ENCODE measurements at places on chromosomes 5 and 9.

DNA sequence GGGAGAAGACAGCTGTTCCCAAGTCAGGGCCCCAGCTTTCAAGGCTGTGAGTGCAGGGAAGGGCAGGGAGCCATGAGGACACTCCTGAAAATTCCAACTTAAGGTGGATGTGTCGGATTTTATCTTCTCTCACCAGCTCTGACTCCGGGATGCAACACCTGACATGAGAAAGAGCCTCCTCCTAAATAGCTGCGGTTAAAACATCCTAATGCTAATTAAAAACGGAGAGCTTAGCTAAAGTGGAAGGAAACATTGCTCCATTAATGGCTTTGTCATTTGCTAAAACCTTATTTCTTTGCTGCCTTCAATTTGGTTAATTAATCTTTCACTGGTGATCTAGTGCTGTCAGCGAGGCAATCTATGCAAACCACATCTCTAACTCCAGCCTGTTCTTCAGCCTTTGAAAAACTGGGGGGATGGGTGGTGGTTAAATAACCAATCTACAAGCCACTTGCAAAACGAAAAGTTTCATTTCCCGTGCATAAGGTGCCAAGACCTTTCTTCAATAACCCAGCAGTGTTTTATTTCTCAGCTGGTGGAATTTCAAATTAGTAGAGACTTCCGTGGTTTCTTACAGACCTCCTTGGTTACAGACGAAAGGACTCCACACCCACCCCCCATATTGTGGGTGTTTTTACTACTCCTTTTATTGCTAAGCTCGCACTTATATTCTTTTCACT is 379.6 kb downstream of the MLLT3 start:
- no peak for DNase-seq

GRCh38 chr5:176671890-176672747 is 24.8 kb downstream of the TSPAN17 start:
- no peak for DNase-seq

DNA sequence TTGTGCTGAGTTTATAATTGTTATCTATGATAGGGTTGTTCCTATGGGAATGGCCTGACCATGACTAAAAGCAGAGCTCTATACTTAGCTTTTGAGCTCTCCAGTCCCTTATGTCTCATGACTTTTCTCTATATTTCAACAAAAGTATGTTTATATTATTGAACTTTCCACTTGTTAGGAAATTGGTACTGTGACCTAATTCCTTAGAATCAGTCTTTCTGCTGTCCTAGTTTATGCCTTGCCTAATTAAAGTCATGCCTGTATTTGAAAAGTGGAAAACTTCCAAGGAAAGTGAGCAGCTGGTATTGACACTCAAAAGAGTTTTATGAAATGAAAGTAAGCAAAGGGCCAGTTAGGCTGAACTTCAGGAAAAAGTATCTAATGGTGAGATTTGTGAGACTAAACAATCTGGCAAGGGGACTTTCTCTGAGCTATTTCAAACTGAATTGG is 68.6 kb downstream of the XRCC4 start:
- DNase-seq, result no peak

DNA sequence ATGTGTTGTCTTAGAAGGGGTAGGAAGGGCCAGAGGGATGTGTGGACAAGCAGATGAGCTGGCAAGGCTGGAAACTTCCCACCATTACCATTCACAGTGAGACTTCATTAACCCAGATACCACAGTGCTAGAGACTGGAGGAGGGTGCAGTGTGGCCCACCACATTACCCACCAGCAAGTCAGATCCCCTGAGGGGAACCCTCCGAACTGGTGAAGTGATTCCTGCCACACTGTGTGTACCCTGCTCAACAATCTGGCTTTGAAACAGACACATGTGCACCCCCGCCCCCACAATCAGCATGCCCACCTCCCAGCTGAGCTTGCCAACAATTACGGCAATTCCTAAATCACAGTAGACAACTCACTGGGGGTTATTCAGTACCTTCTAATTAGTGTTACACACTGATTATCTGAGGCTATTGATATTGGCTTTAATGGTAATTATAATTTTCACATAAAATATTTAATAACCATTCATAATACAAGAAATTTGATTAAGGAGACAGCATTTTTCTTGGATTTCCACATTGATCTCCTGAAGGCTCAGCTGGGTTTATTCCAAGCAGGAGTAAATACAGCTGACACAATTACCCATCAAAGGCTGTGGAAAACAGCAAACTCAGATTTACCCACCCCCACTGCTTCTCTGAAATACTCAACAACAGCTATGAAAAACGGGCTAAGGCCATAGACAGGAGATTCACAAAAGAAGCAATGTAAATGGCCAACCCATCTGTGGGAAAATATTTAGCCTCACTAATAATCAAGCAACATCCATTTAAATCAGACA is 169.3 kb upstream of the FSTL4 start:
- no peak for DNase-seq

DNA sequence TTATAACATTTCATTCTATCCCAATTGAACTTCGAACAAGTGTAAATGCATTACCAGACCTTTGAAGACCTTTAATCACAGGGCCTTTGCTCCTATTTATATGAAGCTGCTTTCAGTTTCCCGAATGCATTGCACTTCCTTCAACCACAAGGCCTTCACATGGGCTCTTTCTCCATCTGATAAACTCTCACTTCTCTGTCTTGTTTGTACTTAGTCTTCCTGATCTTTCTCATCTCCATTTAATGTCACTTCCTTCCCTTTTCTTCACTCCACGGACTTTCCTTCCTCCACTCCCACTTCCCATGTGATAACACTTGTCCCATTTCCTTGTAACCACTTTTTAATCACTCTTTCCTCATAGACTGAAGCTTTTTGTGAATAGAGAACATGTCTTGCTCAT is 74.3 kb upstream of the TNC start:
- DNase-seq, result no peak

DNA sequence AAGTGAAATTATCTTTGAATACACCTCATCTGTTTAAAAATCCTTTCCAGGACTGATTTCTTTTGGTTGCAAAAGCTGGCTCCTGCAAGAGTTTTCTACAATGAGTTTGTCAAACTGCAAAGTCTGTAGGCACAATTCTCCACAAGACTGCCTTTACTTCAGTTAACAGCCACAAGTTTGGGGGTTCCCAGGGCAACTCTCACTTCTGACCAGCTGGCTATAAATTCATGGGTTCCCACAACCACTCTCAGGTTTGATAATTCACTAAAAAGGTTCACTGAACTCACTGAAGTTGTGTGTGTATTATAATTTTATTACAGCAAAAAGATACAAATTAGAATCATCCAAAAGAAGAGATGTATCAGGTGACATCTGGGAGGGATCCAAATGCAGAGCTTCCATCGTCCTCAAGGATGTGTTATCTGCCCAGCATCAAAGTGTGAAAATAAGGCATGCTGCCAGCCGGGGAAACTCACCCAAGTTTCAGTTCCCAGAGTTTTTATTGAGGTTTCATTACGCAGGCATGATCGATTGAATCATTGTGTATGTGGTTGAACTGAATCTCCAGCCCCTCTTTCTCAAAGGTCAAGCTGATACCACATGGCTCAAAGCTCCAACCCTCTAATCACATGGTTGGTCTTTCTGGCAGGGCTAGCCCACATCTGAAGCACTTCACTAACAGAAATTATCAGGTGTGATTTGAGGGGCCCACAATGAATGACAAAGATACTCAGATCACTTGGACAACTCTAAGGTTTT is 19.0 kb upstream of the PSIP1 start:
- DNase-seq, result no peak

DNA sequence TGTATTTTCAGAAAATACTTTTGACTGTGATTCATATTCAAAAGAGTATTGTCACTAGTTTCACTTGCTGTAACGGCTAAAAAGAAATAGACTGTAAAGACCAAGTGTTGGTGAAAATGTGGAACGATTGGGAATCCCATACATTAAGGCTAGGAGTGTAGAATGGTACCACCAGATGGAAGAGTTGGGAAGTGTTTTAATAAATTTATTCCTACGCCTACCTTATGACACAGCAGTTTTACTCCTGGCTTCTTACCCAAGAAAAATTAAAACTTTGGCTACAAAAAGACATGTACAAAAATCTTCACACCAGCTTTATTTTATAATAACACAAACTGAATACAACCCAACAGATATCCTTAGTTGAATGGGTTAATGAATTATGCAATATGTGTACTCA is 256.2 kb downstream of the TAF11L14 start:
- DNase-seq, result no peak

DNA sequence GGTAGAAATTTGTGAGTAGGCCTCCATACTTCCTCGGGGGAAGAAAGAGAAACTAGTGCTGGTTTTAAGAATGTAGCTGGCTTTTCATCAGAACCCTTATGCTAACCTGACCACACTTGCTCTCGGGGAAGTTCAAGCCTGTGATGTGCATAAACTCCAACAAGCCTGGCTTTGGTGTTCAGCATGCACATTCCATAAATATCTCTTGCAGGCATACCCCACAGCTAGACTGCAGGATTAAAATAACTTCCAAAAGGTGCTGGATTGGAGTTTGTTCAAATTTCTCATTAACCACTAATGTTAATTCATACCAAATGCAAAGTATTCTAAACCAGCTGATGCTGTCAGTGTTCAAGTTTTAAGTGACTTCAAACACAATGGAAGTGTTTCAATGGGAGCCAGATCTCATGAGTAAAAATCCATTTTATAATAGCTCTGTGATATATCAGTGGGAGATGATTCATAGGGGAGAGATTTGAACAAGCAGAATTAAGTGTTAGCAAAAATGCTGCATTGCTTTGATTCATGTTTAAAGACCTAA is 79.4 kb downstream of the NPR3 start:
- DNase-seq, result no peak

- DNase-seq, result no peak
Measured at GRCh38 chr5:139246394-139246793, 47.1 kb upstream of the MATR3 start.

DNA sequence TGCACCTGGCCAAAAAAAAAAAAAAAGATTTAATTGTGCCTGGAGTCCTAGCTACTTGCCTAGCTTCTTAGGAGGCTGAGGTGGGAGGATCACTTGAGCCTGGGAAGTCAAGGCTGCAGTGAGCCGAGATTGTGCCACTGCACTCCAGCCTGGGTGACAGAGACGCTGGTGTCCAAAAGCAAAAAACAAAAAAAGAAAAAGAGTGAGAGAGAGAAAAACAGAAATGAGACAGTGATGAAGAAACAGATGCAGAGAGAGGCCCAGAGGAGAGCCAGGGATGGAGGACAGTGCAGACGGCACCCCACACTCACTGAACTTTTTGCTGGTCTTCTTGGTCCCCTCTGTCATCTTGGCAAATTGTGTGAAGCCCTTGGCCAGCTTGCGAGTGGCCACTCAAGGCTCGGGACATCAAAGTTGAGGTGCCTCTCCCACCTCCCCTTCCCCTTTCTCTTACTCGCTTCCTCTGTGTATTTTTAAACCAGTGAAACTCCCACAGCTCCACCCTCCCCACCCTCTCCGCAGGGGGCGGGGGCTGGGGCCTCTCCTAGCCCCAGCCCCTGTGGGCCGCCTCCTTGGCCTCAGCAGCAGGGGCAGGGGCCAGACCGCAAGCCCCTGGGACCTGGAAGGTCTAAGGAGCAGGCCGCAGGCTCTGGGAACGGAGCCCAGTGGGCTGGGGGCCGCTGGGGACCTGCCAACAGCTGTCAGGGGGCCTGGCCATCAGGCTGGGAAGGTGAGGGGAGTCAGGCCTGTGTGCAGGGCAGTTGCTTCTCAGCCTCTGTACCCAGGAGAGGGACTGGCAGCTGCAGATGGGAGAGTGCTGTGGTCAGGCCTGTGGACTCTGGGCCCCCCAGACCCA is at the start of gene SH2D3C:
Gene SH2D3C, minus strand, starts transcription at position 387 of the 856 bp plus-strand sequence. Its CDS starts 39 bp downstream, at position 348.
- DNase-seq, result no peak

GRCh38 chr5:178683783-178684182 is 46.7 kb downstream of the ZNF354A start:
- no peak for DNase-seq

- DNase-seq, result peak; percentile 38
Measured at GRCh38 chr5:147483961-147484707, 25.7 kb downstream of the DPYSL3 start.

GRCh38 chr5:38782180-38782835 is 63.5 kb upstream of the OSMR start:
- DNase-seq, result no peak

DNA sequence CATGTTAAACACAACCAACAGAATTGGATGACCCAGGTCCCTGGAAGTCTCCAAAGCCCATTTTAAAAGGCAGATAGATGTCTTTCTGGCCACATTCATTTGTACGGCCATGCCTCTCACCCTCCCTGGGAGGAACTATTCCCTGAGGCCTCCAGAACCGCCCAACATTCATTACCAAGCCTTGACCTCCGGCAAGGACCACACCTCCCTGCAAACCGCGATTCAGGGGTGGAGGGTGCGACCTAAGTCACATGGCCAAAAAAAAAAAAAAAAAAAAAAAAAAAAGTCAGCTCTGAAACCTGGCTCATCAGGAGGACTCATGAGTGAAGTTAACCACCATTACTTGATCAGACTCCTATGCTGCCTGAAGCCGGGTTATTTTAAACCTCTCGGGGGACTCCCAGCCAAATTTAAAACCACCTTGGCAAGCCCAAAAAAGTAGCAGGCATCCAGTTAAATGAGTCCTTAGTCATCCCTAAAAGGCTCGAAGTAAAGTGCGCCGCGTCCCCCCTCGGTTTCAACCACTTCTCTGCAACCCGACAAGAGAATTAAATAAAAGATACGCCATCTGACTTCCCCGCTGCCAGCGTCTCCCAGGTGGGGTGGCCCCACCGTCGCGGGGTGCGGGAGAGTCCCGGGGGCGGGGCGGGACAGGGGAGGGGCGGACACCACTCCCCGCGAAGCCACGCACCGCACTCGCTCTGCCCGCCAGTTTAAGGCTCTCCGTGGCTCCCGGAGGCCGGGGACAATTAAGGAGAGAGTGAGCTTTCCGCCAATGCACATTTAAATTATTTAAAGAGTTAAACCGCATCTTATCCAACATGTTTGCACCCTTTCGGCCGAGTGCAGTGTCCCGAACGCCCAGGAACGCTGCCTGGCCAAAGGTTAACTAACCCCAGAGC is 2.3 kb downstream of the KLF9 start:
- no peak for DNase-seq

DNA sequence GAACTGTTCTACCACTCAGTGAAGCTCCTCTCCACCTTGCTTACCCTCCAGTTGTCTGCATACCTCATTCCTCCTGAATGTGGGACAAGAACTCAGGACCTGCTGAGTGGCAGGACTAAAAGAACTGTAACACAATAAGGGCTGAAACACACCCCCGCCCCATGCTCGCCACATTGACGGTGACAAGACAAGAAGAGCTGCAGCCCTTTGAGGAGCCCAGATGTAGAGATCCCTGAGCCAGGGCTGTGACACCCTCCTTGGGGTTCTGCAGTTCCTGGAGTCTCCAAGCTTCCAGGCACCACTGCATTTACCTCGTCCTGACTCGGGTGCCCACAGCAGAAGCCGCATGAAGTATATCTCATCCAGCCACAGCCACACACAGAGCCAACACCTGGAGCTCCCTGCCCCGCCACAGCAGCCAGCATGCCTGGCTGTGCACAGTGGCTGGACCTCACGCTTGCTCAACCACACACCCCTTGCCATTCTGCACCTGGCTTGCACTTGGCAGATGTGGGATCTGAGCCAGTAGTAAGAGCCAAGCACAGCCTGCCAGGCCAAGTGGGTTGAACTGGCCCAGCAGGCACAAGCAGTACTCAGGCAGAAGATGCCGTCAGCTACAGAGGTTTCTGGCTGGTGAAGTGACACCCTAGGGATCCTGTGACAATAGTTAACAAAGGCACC is 166.1 kb downstream of the RNF180 start:
- DNase-seq, result no peak

- no peak for DNase-seq
Measured at GRCh38 chr9:84314306-84314705, 26.3 kb downstream of the SLC28A3 start.

GRCh38 chr9:86036555-86036954 is 62.8 kb downstream of the GOLM1 start:
- DNase-seq, result no peak

GRCh38 chr5:157821822-157822622 is 36.9 kb downstream of the CLINT1 start:
- no peak for DNase-seq

All from NCI-H1417 treated with DMSO at 0.1 percent for 48 hours (cell line).